RCC 7860 (cell line): ENCODE measurements at places on chromosomes 4 and X.

- DNase-seq = no peak
Measured at GRCh38 chr4:93605163-93605562, 223.4 kb upstream of the ATOH1 start.

GRCh38 chrX:22124098-22124497 lies 92.0 kb downstream of the PHEX start:
- peak; percentile 30 for DNase-seq

GRCh38 chr4:38193236-38193863 lies 233.2 kb downstream of the PTTG2 start:
- DNase-seq = no peak

- no peak for DNase-seq
Measured at GRCh38 chr4:177155454-177155853, 154.2 kb upstream of the NEIL3 start.

DNA sequence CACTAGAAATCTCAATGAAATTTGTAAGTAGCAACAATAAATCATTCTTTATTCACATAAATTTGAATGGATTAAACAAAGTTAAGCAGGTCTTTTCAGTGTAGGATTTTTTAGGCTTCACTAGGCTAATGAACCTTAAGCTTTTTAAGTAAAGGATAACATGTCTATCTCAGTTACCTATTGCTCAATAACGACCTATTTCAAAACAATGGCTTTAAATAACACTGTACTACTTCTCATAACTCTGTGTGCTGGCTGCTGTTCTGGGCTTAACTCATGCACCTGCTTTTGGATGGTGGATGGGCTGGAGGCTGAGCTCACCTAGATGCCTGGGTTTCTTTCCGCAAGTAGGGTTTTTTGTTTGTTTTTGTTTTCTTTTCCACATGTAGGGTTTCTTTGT lies 495.0 kb upstream of the SLIT2 start:
- no peak for DNase-seq

- DNase-seq = no peak
Measured at GRCh38 chr4:140395668-140396067, 22.2 kb downstream of the SCOC start.

- no peak for DNase-seq
Measured at GRCh38 chrX:133859336-133859735, 126.1 kb downstream of the GPC3 start.

GRCh38 chr4:146379744-146380143 lies 142.0 kb downstream of the SLC10A7 start:
- no peak for DNase-seq

DNA sequence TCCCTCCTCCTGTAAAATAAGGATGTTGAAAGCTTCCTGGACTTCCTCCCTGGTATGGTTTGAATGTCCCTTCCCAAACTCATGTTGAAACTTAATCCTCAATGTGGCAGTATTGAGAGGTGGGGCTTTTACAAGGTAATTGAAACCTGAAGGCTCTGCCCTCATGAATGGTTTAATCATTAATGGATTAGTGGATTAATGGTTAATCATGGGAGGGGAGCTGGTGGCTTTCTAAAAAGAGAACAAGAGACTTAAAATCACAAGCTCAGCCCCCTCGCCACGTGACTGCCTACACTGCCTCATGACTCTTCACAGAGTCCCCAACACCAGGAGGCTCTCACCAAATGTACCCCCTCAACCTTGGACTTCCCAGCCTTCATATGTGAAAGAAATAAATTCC lies 124.6 kb upstream of the ANXA3 start:
- no peak for DNase-seq

DNA sequence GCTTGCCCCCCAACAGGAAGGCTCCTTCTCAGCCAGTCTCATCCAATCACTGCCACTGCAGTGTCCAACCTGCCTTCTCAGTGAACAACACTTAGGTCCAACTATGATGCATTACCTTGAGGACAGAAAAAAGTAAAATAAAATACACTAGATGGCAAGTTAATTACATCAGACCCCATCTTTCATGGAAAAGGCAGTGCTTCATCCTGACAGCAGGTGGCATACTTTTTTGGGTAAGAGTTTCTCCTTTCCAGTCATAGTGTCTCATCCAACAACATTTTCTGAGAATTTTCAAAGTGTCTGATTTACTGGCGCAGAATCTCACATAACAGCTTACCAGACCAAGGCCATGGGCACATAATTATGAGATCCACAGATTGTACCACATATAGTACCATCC lies 1742.8 kb downstream of the PCDH7 start:
- no peak for DNase-seq

DNA sequence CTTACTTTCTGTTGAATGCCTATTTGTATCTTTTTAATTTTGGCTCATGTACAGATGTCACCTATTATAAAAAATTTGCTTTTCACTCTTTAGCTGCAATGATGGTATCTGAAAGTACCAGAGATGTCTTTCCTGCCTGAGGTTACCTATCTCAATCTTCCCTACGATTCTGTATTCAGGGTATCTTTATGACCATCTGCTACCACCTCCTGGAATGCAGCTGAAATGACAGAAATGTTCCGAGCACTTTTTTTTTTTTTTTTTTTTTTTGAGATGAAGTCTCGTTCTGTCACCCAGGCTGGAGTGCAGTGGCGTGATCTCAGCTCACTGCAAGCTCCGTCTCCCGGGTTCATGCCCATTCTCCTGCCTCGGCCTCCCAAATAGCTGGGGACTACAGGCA lies 136.4 kb downstream of the REPS2 start:
- DNase-seq = no peak

GRCh38 chr4:72768364-72768763 lies 199.3 kb upstream of the ADAMTS3 start:
- peak; percentile 23 for DNase-seq

GRCh38 chrX:386239-386767 lies 404 bp downstream of the PPP2R3B start:
- no peak for DNase-seq

- DNase-seq = no peak
Measured at GRCh38 chr4:4502694-4503311, 39.0 kb downstream of the STX18 start.

- DNase-seq = no peak
Measured at GRCh38 chr4:152936446-152937335, 568 bp downstream of the FHDC1 start.

GRCh38 chr4:38842994-38843393 lies 13.6 kb downstream of the TLR6 start:
- no peak for DNase-seq

DNA sequence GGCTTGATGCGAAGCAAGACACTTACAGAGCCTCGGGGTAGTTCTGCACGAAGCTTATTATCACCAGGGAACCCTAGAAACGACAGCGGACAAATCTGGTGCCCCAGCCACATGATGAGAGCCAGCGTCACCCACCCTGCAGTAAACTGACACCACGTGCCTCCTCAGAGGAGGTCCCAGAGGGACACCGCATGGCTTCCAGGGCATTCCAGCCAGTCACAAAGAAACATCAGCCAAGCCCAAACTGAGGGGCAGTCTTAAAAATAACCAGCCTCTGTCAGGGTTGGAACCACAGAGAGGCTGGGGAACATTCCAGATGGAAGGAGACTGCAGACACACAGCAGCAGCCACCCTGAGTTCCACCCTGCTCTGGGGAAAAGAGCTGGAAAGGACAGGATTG lies 36.6 kb upstream of the HGFAC start:
- DNase-seq = no peak

DNA sequence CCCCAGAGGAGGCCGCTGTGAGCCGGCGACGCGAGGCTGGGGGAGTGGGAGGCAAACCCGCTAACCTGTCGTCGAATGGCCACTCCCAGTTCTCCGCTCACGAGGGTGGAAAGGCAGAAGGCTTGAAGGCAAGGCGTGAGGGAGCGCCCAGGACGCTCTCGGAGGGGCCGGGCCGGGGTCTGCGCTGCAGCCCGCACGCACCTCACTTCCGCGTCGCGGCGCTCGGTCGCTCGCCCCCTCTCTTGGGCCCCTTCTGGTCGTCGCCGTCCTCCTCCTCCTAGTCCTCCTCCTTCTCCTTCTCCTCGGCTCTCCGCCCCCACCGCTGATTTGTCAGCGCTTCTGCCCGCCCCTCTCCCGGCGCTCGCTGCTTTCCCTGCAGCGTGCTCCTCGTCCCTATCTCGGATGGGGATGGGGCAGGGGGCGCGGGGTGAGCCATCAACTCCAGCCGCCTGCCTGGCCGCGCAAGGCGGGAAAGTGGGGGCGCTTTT lies at the start of gene SNCA:
Gene SNCA (minus strand): TSS at position 265 of the 488 bp plus-strand sequence. CDS start 1,494 bp downstream, outside the sequence.
- no peak for DNase-seq

GRCh38 chr4:141810712-141811375 lies 174.5 kb downstream of the IL15 start:
- DNase-seq = no peak

GRCh38 chr4:174216799-174217272 lies 66.6 kb downstream of the FBXO8 start:
- DNase-seq = no peak

- peak; percentile 17 for DNase-seq
Measured at GRCh38 chr4:101238706-101239105, 108.6 kb downstream of the PPP3CA start.

DNA sequence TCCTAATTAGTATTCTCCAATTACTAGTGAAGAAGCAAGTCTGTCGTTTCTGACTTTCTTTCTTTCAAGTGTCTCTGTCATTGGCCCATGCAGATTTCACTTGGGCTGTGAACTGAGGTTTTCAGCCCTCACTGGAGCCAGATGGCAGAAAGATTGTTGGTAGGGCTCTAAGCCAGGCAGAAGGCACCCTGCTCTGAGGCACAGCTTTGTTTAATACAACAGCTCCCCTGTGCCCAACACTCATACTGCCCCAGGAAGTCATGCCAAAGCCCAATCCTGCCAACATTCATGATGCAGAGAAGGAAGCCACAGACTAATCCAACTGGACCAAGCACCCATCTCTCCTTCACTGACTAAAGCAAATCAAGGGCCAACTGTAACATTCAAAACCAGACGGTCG lies 117.1 kb upstream of the FRG1 start:
- no peak for DNase-seq

DNA sequence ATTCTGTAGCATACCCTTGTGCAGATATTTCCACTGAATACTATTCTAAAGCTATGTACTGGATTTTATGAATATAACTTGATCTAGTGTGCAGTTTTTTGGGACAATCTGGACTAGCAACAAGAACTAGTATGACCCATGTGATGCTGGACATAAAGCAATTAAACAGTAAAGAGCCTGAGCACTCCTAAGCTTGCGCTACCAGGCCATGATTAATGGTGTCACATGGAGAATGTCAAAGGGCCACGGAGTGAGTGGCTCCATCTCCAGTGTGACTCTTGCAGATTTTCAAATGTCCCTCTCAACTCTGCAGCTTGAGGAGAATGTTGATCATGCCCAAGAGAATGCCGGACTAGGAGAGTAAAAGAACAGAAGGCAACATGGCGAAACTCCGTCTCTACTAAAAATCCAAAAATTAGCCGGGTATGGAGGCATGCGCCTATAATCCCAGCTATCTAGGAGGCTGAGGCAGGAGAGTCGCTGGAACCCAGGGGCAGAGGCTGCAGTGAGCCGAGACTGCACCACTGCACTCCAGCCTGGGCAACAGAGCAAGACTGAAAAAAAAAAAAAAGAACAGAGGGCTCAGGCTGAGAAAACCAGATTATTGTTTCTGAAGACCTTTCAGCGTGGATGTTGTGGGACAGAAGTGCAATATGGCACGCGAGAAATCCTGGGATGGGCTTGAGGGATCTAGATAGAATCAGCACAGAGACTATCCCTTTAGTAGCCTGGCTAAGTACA lies 45.0 kb downstream of the TIGD2 start:
- DNase-seq = no peak

DNA sequence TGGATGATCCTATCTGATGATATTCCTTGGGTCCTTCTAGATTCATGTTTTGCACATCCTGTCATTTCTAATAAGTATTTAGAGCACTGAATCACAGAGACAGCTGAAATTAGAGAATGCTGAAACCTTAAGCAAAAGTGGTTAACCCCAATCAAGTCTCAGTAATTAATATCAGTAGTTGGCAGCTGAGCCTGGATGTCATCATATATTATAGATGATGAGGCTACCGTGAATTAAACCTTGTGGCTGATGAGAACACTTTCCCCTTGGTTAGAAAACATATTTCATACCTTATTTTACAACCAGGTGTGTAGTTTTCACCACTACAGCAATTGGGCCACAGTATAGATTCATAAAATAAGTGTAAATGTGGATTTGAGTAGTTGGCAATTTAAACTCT lies 499.0 kb downstream of the PDGFC start:
- no peak for DNase-seq

DNA sequence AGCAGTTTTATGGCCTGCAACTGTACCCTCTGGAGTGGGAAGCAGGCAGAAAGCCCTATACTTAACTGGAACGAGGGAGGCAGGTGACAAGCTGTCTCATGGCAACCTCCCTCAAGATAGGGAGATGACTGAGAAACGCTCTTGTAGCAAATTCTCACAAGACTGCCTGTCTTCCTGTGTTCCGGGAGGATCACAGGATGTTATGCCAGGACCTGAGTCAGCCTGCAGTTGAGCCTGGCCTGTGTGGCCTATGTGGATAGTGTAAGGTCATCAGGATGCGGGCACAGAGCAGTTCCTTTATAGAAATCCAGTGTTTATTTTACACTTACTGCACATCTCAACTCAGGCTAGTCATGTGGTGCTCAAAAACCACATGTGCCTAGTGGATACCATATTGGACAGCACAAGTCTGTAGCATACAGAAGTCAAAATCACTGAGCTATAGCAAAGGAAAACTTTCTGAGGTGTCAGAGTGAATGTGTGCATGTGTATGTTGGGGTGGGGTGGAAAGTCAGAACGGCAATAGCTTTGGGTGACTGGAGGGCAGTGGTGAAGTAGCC lies 25.2 kb downstream of the TAF7L start:
- peak; percentile 67 for DNase-seq

- no peak for DNase-seq
Measured at GRCh38 chr4:183591301-183591700, 67.7 kb downstream of the RWDD4 start.

GRCh38 chrX:35380808-35381700 lies 417.1 kb upstream of the MAGEB16 start:
- peak; percentile 19 for DNase-seq

DNA sequence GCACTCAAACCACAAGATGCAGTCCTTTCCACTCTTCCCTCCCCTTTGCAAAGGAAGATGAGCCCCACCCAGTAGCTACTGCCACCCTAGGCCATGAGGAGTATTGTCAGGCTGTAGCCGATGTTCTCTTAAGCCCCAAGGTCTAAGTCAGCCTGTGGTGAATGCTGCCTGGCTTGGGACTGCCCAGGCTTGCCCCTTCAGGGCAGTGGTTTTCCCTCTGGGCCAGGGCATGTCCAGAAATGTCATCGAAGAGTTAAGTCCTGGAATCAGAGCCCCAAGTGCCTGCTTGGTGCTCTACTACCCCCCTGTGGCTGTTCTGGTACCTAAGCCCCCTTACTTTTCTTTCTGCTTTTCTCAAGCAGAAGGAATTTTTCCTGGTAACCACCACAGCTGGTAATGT lies 11.8 kb upstream of the PGK1 start:
- peak; percentile 9 for DNase-seq
